ENCODE measurements at places on chromosomes 5 and 9.
A peak's percentile ranks its signal among the peaks of the same experiment; 100 is the strongest.

- DNase-seq: peak; percentile 26
These were observed 195.4 kb downstream of the MPDZ start for GRCh38 chr9:13083963-13084528.

DNA sequence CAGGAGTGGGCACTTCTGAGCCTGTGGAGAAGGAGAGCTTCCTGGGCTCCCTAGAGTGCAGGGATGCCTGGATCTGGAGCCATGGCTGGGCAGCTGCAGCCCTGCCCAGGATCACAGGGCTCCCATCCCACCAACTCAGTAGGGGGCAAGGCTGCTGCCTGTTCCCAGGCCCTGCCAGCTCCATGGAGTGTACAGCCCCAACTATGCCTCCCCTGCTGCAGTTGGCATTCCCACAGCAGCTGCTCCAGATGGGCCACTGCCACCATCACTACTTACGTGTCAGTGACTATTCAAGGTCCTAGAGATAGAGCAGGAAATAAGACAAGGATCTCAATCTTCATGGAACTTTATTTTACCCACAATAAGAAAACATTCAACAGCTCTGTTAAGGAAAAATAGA, 107.1 kb upstream of the TNPO1 start:
- DNase-seq: no peak

- no peak for DNase-seq
These were observed 19.5 kb upstream of the ASPN start for GRCh38 chr9:92501671-92502393.

DNA sequence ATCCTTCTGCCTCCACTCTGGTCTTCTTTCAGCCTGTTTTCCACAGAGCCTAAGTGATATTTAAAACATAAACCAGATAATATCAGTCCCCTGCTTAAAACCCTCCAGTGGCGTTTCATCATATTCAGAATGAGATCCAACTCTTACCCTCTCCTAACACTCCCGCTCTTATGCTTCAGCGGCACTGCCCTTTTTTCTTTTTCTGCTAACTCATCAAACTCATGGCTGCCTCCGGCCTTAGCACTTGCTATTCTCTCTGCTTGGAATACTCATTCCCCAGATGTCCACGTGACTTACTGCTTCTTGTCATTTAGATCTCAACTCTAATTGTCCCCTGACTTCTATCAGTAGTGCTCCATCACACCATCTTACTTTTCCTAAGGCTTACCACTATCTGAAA, 73.6 kb downstream of the PIP5K1B start:
- DNase-seq: no peak

GRCh38 chr5:96203761-96204160, 229.3 kb downstream of the PCSK1 start:
- no peak for DNase-seq
